NCI-H1436 treated with DMSO at 0.1 percent for 48 hours (cell line): ENCODE measurements at places on chromosomes 4 and X.

DNA sequence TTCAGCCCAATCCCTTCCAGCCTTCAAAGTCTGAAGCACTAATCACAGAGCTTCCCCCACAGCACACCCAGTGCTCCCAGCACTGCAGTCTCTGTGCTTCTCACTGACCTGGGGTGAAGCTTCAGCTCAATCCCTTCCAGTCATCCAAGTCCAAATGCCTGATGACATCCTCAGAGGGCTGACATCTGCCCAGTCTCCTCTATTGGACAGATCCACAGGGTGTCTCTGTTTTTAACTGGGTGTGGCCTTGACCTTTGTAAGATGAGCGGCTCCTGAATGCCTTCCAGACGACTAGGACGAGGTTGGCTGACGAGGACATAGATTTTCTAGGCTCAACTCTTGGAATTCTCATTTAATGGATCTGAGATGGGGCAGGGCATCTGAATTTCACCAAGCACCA, 7.6 kb upstream of the SLC2A9 start:
- DNase-seq, result no peak

- DNase-seq, result no peak
Measured at GRCh38 chrX:95945528-95945927, 739.1 kb upstream of the DIAPH2 start.

DNA sequence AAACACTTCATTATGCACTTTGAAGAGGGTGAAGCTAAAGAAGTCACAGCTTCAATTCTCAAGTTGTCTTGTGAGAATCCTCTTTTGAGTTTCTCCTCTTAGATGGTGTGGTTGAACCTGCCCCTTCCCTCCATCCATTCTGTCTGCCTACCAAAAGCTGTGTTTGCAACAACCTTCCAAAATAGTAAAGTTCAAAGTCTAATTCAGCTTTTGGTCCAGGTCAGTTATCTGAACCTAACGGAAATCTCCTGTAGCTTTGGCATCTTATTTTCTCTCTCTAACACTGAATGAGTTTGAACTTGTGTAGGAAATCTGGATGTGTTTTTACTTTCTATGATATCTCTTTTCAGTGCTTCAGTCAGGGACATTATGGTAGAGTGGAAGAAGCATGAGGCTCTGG, 201.7 kb upstream of the AR start:
- no peak for DNase-seq

- DNase-seq, result no peak
Measured at GRCh38 chrX:1466232-1466661, 13.5 kb upstream of the ASMTL start.

DNA sequence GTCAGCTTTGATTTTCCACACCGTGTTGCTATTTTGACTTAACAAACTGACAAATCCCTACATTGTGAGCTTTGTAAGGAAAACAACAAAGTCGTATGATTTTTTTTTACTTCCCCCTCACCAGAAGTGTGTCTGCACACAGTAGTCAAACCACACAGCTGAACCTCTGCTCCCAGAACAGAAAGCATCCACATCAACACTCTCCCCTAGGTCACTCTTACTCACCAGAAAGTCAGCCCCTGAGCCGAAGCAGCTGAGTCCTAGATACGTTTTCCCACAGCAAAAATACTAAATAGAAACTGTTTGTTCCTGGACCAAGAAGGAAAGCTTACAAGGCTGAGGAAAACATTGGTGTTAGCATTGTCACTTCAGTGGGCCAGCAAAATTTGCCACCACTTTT, 305.7 kb downstream of the DHX15 start:
- DNase-seq, result no peak

DNA sequence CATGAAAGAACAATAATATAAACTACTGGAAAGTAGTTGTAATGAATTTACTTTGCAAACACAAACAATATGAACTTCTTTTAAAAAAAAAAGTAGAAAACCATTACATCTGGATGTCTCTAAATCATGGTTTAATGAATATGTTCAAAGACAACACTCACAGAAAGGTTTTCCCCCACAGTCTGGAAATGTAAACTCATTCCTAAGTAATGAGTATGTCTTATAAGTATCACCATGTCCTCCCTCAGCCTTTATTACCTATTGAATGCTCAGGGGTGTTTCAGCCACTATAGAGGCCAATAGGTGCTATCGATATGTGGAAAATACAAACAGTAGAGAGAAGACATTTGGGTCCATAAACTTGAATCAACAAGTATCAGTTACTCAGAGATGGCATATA, 186.7 kb downstream of the PALLD start:
- no peak for DNase-seq

DNA sequence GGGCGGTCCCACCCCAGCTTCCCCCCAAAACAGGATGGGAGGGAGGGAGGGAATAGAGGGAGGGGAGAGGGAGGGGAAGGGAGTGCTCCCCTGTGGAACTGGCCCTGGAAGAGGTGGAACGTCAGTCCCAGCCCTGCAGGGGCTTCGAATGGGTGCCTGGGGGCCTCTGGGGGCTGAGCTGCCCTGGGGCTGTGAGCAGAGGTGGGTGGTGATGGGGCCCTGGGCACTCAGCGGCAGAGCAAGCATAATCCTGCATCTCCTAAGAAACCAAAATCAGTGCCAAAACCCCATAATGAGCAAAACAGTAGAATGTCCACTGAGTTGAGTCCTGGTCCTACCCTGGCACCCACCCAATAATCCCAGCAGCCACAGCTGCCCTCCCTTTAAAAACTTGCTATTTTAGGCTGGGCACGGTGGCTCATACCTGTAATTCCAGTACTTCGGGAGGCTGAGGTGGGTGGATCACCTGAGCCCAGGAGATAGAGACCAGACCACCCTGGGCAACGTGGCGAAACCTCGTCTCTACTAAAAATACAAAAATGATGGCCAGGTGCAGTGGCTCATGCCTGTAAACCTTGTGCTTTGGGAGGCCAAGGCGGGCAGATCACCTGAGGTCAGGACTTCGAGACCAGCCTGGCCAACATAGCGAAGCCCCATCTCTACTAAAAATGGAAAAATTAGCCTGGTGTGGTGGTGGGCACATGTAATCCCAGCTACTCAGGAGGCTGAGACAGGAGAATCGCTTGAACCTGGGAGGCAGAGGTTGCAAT, 11.1 kb downstream of the DOK7 start:
- no peak for DNase-seq

DNA sequence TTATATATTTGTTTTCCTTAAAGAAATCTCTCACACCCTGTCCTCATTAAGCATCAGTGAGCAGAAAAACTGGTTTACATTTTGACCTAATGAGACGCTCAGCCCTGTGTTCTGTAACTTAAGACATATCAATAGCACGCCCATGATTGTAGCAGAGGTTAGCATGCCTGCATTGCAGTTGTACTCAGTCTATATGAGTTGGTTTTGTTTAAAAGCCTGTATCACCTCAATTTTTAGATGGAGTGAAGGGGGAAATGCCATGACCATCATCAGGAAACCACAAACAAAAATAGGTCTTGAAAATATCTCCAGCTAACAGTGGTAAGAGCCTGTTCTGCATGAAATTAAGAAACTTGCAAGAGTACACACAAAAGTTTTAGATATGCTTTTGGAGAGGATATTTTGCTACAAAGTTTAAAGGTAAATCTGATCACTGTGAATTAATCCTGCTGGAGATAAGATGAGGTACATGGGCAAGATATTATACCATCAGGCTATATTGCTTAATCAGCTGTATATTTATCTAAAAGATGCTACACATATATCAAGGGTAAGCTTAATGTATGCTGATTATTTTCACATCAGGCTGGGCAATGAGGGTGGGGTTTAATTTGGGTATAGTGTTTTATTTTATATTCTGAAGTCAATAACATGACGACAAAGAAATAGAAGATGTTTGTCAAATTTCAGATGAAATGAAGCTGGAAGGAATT, 13.1 kb upstream of the COQ2 start:
- DNase-seq, result no peak

- no peak for DNase-seq
Measured at GRCh38 chr4:166924424-166924823, 309.9 kb downstream of the SPOCK3 start.

GRCh38 chrX:72003811-72004750, 93.4 kb downstream of the NHSL2 start:
- no peak for DNase-seq

GRCh38 chr4:145808021-145808650, 128.2 kb downstream of the C4orf51 start:
- no peak for DNase-seq

- no peak for DNase-seq
Measured at GRCh38 chr4:86302251-86302650, 57.6 kb downstream of the MAPK10 start.

DNA sequence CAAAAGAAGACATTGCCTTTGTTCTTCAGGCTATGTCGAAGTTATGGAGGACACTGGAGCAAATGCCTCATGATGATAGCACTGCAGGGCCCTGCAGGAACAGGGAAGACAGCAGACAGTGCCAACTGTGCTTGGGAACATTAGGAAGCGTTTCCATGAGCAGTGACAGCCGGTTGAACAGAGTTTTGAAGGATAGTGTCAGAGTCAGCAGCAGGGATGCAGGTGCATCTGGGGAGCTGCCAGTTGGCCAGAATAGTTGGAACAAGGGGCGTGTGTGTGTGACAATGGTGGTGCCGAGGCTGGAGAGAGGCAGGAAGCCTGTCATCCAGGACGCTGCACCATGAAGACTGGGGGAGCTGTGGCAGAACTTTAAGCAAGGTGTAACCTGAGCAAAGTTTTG, 88.6 kb downstream of the SHROOM3 start:
- DNase-seq, result no peak

DNA sequence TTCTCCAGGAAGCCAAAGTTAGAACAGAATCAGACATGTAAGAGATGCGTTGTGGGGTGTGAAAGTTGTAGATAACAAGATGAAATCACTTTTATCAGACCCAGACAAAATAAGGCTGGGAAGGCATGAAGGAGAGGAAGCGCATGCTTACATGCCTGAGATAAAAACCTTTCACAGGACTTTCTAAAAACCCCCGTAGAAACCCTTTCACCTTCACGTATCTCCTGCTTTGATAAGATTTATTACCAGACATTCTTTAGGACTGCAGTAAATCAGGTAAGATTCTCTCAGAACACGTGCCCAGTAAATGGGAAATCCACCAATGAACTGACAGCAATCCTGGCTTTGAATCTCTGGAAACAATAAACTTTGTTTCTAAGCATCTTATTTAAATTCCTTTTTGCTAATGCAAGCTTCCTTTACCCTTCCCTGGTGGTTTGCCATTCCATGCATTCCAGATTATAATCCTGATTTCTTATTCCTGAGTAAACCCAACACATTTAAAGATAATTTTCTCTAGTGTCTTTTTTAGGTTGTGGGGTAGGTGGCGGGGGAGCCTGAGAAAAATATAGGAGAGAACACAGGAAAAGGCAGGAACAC, 254.6 kb upstream of the LDB2 start:
- no peak for DNase-seq

GRCh38 chr4:159174645-159175084, 71.8 kb downstream of the RAPGEF2 start:
- DNase-seq, result no peak

DNA sequence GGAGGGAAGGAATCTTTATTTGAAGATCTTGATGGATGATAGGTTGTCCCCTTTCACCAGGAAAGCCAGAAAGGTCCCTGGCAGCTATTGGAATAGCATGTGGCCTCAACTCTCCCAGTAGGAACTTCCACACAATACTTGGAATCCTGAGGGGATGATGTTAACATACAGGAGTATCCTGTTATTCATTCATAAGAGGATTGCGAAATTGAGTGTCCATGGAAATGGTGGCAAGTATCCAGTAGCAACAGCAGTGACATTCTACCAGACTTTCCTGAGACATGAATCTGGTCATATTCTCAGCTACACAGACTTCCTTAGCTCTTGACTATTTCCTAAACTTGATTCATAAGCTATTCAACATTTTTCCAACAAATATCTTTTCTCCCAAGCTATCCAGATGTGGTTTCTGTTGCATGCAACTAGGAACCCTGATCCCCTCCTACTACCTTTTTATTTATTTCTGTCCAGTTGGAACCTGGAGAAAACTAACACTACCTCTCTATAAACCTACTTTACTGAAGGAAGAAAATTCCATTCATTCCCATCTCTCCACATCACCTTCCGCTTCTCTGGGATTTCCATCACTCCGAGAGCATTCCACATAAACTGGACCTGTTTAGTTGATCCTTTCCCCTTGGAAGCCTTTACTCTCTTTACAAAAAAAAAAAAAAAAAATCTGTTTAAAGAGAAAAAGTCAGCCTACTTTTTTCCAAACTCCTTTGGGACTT, 101.8 kb downstream of the ANXA5 start:
- no peak for DNase-seq

- no peak for DNase-seq
Measured at GRCh38 chr4:139535228-139535870, 20.7 kb downstream of the SETD7 start.
